Osteoblast (primary cell): ENCODE measurements at places on chromosomes 1 and 21. TPM values are rescaled to one million over a fixed set of nuclear protein-coding genes. Genes with fewer than 3 reads are reported as not detected.

The WNT3A gene
- total RNA-seq = not detected in 2 replicates

DNA sequence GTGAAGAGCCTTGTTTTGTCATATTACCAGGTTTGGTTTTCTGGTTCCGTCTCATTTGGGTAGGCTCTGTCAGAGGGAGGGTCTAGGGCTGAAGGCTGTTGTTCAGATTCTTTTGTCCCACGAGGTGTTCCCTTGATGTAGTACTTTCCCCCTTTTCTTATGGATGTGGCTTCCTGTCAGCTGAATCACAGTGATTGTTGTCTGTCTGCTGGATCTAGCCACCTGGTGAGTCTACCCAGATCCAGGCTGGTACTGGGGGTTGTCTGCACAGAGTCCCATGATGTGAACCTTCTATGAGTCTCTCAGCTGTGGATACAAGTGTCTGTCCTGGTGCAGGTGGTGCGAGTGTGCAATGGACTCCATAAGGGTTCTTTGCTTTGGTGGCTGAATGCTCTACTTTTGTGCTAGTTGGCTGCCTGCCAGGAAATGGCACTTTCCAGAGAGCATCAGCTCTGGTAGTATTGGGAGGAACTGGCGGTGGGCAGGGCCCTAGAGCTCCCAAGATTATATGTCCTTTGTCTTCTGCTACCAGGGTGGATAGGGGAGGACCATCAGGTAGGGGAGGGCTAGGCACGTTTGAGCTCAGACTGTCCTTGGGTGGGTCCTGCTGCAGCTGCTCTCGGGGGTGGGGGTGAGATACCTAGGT lies 246.0 kb downstream of the RYR2 start:
- no peak overlapping the region for H3K4me3 ChIP-seq
- no peak overlapping the region for H3K27ac ChIP-seq
- no peaks in the 10 kb centered on the region for H3K36me3 ChIP-seq
- DNase-seq = no peak

DNA sequence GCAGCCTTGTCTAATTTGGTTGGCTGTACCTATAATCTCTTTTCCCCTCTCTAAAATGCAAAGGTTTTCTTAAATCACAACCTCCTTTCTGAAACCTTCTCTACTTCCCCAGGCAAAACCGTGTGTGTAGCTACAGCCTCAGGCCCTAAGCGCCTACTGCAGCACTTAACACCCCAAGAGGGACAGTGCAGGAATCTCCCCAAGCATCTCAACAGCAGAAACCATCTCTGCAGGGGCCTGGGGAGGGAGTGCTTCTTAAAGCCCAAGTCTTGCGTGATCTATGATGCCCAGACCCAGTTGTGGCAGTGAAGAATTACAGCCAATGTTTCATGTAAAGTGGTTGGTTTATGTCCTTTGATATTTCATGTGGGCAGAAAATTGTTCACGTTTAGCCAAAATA lies 159.3 kb downstream of the DSCAM start:
- no peaks in the 10 kb centered on the region for H3K4me1 ChIP-seq
- H3K27ac ChIP-seq = no peak overlapping the region
- no peak overlapping the region for H3K4me3 ChIP-seq
- no peaks in the 10 kb centered on the region for H3K27me3 ChIP-seq
- DNase-seq = no peak
- H3K36me3 ChIP-seq = no peaks in the 10 kb centered on the region

DNA sequence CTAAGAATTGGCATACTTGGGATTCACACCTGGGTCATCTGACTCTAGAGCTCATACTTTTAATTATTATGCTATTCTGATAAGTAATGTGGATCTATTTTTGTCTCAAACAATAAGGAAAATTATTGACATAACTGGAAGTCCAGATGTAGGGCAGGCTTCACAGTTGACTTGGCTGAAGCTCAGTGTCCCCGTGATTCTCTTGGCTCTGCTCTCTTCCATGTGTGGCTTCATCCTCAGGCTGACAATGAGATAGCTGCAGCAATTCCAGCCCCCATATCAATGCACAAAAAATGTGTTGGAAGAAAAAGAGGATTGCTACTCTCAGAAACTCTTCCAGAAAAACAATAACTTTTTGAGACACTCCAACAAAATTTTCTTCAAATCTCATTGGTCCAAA lies 23.8 kb downstream of the HSD11B1 start:
- H3K27ac ChIP-seq = no peak overlapping the region
- peaks cover 14% of the 10 kb centered on the region for H3K4me1 ChIP-seq
- H3K27me3 ChIP-seq = peaks cover 2% of the 10 kb centered on the region

- H3K27ac ChIP-seq = peak overlapping the region; percentile 66
- no peak overlapping the region for H3K4me3 ChIP-seq
Measured at GRCh38 chr21:42991992-42992740, 17.8 kb downstream of the PKNOX1 start.

GRCh38 chr1:79551321-79551720 lies 544.8 kb upstream of the ADGRL4 start:
- H3K36me3 ChIP-seq = no peaks in the 10 kb centered on the region
- no peak for DNase-seq
- no peak overlapping the region for H3K4me3 ChIP-seq
- no peak overlapping the region for H3K27ac ChIP-seq
